ENCODE measurements at places on chromosomes 2 and 18.

- no peak for DNase-seq
Observed at GRCh38 chr18:52319424-52319983, 20.5 kb upstream of the DCC start.

DNA sequence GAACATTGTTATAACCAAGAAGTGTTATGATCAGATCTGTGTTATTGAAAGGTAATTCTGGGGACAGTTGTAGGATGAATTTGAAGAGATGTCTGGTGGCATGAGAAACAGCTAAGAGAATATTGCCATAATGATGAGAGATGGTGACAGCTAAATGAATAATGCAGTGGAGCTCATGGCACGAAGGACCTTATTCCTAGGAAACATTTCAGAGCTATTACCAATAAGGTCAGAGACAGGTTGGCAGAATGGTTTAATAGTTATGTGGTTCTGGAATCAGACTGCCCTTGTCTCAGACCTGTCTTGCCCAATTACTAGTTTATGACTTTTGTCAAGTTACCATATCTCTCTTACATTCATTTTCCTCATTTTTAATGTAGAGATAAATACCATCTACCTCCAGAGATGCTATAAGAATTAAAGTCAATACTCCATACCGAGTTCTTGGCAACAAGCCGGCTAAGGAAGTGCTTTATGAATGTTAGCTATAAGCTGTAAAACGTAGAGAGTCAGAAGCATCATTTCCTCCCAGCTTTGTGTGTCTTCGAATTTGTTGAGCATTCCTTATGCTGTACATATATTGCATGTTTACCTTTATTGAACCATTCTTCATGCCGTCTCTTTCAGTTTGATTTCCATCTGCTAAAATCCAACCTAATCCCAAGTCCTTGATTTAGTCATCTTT, 73.6 kb upstream of the COL5A2 start:
- no peak for DNase-seq

DNA sequence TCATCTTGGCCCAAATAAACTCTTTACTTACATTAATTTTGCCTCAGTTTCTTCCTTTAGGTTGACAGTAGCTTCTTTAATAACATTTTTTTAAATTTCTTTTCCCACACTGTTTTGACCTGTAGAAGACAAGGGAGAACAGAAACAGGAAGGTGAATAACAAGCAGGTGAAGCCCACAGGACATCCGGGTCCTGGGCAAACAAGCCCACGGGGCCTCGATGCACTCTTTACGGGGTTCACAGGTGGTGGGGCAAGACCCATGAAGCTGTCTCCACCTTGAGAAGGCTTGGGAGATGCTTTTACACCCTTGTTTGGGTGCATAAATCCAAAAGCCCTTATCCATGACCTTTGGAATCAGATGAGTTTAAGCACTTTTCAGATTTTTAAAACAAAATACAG, 301.0 kb upstream of the MGAT5 start:
- DNase-seq, result no peak

DNA sequence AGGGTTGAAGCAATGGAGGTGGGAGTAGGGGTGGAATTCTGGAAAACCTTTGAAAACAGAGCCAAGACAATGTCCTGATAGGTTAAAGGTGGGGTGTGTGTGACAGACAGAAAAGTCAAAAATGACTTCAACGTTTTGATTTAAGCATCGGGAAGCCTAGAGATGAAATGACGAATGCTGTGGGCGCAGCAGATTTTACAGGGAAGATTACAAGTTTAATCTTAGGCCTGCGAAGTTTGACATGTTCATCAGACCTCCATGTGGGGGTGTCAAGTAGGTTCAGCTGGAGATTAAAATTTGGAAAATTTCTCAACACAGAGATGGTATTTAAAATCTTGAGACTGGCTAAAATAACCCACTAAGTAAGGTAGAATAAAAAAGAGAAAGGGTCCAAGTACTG, 453.3 kb downstream of the TXNL1 start:
- DNase-seq, result no peak

DNA sequence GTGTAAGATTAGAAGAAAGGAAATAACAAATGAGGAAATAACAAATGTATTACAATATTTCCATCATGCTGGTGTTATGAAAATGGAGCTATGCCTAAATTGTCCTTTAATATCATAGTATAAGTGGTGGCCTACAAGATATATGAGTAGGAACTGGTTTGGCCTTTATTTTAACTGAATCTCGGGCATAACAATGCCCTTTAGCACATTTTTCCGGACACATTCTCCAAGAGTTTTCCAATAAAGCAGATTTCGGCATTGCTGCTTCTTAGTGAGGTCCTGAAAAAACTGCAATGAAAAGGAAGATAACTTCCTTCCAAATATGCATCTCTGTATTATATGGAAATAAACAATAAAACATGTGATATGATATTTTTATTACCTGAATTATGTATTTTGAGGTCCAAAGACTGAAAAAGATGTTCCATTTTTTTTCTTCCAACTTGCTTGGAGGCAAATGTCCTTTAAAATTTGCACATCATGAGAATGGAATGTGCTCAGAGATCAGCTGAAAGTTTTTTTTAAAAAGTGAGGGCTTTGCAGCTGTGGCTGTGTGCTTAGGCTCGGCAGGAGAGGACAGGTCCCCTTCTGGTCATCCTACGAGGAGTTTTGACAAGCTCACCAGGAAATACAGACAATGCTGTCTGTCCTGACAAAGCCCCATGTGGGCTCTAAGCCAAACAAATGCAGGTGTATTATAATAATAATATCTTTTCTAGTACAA, 132.3 kb upstream of the RND3 start:
- DNase-seq, result no peak

- no peak for DNase-seq
Observed at GRCh38 chr2:182359990-182360662, 66.7 kb downstream of the PDE1A start.

DNA sequence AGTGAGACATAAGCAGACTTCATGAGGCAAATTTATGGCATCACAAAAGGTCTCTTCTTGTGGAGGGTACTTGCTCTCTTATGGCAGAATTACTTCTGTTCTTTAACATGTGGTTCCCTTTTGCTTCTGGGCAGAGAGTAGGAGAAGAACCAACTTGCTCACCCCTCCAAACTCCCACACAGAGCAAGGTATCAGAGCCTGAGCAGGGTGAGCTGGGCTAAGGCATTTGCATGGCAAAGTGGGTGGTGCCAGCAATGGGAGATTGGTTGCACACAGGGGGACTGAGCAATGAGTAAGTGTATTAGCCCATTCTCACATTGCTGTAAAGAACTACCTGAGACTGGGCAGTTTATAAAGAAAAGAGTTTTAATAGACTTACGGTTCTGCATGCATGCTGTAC, 64.2 kb upstream of the ITGB6 start:
- DNase-seq, result no peak

DNA sequence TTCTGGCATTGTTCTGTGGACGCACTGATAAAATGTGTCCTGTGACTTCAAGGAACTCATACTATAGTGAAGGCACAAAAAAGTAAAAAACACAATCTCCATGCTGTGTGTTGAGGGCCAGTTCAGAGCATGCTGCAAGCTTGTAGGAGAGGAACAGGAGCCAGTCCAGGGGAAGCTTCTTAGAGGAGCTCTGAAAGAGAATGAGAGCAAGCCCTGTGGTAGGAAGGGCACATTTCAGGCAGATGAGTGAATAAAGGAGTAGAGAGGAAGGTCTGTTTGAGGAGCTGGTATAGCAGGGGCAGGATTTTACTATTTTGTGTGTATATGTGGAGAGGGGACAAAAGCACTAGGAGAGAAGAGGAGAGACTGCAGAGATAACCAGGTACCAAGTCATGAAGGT, 478.3 kb downstream of the ZEB2 start:
- no peak for DNase-seq

GRCh38 chr2:217562871-217563480, 439.8 kb downstream of the TNS1 start:
- no peak for DNase-seq

DNA sequence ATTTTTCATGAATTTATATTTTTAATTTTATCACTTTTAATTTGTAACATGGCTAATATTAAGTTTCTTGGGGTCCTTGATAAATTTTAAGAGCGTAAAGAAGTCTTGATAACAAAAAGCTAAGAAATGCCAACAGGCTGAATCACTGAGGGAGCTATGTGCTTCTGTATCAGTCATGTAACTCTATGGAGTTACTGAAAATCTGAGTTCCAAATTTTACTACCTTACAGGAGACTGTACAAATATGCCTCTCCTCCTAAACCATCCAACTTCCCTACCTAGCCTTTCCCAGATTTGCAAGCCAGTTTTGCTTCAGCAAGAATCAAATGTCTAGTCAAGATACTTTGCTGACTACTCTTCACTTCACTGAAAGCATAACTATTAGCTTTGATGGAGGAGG, 35.7 kb downstream of the FEZ2 start:
- DNase-seq, result no peak

GRCh38 chr2:19556648-19557047, 198.2 kb upstream of the OSR1 start:
- no peak for DNase-seq

DNA sequence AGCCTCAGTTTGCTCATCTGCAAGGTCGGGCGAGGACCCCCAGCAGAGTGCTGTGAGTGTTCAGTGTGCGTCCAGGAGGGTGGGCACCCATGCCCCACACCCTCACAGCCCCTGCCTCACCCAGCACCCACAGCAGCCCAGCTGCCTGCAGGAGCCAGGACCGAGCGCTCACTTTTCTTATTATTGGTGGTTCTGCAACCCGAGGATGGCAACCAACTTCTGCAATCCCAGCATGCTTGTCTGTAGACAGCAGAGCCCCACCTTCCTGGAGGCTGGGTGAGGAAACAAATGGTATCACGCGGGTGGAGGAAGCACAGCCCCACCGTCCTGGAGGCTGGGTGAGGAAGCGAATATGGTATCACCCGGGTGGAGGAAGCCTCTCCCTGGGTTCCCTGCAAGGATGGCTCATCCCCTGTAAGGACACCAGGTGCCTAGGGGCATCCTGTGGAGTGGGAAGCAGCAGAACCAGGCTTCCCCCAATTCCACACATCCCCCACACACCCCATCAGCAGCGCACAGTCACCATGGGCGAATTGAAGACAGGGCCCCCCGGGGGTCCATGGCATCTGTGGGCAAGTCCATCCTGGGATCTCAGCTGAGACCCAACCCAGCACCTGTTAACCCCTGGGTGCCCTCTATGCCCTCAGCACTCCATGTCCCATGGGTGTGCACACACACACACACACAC, 220.5 kb upstream of the RAB6C start:
- no peak for DNase-seq

- no peak for DNase-seq
Observed at GRCh38 chr2:38263293-38263692, 113.8 kb downstream of the ATL2 start.

- no peak for DNase-seq
Observed at GRCh38 chr18:74229005-74229404, 62.8 kb downstream of the CYB5A start.

- no peak for DNase-seq
Observed at GRCh38 chr18:33839452-33840211, 261.6 kb downstream of the ASXL3 start.

GRCh38 chr2:58571181-58571852, 330.2 kb upstream of the FANCL start:
- DNase-seq, result no peak

GRCh38 chr18:250685-251084, 17.2 kb downstream of the THOC1 start:
- no peak for DNase-seq

DNA sequence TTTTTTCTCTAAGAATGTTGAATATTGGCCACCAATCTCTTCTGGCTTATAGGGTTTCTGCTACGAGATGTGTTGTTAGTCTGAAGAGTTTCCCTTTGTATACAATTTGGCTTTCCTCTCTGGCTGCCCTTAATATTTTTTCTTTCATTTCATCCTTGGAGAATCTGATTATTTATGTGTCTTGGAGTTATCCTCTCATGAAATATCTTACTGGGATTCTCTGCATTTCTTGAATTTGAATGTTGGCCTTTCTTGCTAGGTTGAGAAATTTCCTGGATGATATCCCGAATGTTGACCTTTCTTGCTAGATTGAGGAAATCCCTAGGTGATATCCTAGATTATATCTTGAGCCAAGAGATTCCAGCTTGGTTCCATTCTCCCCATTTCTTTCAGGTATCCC, 125.6 kb downstream of the SLC5A7 start:
- no peak for DNase-seq

DNA sequence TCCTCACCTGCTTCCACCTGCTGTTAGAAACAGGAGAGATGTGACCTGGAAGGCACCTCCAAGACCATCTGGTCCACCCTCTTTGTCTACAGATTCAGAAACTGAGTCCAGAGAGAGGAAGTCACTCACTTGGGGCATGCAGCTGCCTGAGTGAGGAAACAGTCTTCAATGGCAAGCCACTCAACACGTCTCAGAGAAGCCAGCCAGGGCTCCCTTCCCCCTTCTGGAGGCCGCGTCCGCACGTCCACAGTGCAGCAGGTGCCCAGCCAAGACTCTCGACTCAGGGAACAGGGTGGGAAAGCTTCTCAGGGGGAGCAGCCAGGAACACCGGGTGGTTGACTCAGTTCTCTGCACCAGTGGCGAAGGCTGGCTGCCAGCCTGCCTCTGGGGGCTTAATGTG, 201.7 kb downstream of the BCL11A start:
- no peak for DNase-seq

DNA sequence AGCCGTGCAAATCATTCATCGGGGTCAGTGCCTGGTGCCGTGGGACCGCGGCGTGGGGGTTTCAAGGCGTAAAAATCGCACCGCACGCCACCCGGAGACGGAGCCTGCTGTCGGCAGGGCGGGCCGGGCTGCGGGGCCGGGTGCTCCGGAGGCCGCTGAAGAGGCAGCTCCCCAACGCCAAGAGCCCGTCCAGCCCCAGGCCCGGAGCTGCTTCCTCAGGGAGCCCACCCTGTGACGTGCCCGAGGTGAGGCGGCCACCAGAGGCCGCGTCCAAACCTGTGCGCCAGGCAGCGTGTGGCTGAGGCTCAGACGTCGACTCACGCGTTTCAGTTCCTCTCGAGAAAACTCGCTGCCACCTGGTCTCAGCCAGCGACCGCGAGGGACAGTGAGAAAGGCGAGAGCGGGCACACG, 98.1 kb downstream of the NFATC1 start:
- DNase-seq, result no peak

GRCh38 chr2:239152916-239153305, 247.9 kb downstream of the HDAC4 start:
- DNase-seq, result no peak

GRCh38 chr2:30358351-30358750, 88.7 kb upstream of the LCLAT1 start:
- DNase-seq, result no peak

DNA sequence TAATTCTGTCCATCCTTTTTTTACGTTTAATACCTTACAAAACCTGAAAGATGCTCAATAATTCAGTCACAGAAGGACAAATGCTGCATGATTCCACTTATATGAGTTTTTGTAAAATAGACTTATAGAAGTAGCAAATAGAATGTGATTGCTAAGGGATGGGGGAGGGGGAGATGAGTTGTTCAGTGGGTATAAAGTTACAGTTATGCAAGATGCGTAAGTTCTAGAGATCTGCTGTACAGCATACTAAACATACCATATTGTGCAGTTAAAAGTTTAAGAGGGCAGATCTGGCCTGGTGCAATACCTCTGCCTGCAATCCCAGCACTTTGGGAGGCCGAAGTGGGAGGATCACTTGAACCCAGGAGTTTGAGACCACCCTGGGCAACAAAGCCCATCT, 78.8 kb downstream of the TET3 start:
- no peak for DNase-seq

GRCh38 chr2:239735131-239735828, 289.9 kb downstream of the NDUFA10 start:
- no peak for DNase-seq

- no peak for DNase-seq
Observed at GRCh38 chr2:197996583-197996982, 192.2 kb downstream of the PLCL1 start.

Data from stimulated activated CD8-positive, alpha-beta memory T cell treated with anti-CD3 and anti-CD28 coated beads, Interleukin-7, amount 100 ng/mL, for 24 hours (primary cell).